AG04450 (cell line): ENCODE measurements at places on chromosomes 5 and 9.

GRCh38 chr9:120431268-120431667 lies 148.7 kb downstream of the CDK5RAP2 start:
- DNase-seq: no peak

DNA sequence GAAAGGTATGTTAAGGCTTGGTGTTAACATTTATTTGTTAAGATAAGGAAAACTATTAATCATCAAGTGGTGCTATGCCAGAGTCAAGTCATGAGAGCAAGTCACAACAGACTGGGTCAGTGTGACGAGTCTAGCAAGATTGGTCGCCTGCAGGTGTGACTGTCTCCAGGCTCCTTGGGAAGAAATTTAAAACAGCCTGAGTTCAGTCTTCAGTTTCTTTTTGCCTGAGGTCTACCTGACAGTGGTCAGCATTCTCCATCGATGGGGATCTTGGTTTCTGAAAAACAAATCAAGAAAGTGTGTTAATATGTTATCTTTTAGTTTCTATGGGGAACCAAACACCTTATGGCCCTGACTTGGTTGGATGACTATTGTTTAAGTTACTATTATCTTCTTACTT lies 56.3 kb downstream of the CETN3 start:
- DNase-seq: no peak

GRCh38 chr5:98938464-98938863 lies 9.7 kb upstream of the CHD1 start:
- DNase-seq: no peak

DNA sequence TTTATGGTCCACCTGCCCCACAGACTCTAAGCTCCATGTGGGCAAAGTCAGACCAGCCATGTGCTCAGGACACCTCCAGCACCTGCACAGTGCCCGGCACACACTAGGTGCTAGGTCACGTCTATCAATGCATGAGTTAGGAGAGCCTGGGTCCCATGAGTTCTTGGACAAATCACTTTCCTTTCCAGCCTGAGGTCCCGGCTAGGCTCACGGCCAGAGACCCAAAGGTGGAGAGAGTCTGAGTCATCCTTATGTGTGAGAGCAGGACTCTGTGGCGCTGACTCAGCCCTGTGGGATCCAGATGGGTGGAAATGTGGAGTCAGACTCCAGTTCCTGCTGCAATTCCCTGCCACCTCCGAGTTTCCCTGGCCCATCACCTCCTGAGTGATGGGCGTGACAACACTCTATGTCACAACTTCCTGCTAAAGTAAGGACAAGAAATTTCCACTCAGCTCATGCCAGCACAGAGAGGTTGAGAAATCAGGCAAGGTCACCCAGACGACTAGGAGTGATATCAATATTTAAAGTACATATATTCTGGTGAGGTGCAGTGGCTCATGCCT lies 2.5 kb upstream of the ST6GALNAC4 start:
- peak; percentile 88 for DNase-seq

GRCh38 chr5:115844321-115844817 lies 2.6 kb downstream of the AP3S1 start:
- no peak for DNase-seq

DNA sequence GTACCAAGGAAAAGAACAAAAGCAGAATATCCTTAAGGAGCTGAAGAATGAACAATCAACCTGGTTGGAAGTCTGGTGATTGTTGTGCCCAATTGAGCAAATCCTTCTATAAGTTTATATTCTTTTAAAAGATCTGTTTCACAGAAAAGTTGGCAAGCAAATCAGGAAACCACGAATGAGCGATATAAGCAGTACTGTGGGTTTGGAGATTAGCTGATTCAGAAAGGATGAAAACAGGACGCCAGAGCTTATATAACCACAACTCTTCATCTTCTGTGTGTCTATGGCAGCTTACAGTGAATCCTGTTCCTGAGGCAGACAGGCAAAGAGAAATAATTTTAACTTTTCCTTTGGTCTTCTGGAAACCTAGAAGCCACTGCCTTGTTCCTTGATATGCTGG lies 61.7 kb downstream of the SLC38A9 start:
- no peak for DNase-seq

- no peak for DNase-seq
Observed at GRCh38 chr9:121811140-121811539, 159.7 kb downstream of the DAB2IP start.

DNA sequence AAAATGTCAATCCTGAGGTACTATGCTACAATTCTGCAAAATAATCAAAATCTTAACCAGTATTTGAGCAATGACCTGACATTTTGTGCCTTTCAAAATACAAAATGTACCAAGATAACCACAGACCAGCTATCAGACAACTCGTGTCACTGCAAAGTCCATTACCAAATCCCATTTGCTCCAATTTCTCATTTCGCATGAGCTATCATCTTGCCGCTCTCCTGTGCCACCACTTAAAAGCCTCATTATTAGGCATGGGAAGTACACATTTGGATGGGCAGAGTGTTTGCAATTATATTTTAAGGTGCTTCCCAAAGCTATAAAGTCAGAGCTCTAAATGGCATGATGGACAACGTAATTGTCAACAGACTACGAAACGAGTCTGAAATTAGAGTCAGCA lies 205.2 kb downstream of the AGTPBP1 start:
- no peak for DNase-seq

DNA sequence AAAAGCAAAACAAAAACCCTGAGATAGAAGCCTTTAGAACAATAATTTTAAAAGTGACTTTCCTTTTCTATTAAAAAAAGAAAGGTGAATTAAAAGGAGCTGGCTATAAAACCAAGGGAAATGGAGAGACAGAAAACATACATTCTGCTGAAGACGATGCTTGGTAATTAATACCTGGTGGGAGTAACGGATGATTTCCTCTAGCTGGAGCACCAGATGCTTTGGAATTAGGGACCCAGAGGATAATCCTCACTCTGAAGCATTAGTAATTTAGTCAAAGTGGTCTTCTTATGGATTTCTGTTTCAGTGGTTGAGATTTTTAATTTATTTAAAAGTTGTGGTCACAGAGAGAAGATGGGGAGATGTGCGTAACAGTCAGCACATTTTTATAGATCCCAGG lies 982.5 kb downstream of the TLE4 start:
- DNase-seq: no peak

- DNase-seq: no peak
Observed at GRCh38 chr5:141762790-141763368, 80.8 kb upstream of the ARAP3 start.

DNA sequence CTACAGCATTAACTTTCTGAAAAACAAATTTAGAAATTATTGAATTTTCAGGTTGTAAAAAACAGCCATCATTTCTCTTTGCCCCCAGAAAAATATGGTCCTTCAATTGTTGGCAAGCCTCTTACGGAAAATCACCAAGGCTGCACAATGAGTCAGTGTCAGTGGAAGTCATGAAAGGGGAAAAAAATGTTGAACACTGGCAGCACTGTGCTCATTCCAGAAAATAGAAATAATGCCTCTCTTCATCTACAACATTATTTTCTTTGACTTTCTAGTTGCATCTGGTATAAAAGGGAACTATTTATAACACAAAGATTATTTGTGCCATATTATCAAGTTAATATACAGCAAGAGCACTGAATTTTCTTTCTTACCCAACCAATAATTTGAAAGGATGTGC lies 26.7 kb upstream of the STK32A start:
- DNase-seq: no peak

DNA sequence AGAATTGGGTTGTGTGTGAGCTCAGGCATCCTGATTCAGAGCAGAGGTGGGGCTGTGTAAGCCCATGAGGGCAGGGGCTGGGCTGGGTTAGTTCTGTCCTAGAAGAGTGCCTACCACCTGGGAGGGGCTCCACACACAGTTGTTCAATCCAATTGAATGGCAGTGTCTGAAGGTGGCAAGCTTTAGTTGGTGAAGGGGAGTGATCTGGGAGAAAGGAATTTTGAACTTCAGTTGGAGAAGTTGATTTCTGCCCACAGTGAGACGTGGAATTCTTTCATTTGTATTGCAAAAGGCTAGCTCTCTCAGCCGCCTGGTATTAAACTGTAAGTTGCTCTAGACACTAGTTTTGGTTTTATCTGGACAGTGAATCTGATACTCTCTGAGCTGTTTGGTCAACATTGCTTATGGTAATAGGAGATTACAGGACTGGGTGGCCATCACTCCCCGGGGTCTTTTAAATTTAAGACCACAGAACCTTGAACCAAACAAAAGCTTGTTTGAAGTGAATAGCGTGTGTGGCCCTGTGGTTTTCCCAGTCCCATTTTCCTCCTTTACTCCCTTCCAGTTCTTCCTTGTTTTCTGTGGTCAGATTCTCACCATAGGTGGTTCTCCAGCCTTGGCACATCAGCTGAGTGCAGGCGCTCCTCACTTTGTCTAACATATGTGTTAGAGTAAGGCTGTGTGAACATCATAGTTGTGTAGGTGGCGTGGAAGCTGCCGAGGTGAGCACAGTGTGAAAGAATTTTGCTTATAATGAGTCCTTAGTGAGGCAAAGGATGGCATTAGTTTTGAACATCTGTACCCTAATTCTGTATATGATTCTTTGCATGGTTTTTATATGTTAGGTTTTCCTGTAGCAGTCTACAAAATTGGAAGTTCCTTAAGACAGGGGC lies 78.0 kb downstream of the ARHGAP26 start:
- no peak for DNase-seq

GRCh38 chr5:78795757-78796156 lies 147.2 kb upstream of the LHFPL2 start:
- DNase-seq: no peak

DNA sequence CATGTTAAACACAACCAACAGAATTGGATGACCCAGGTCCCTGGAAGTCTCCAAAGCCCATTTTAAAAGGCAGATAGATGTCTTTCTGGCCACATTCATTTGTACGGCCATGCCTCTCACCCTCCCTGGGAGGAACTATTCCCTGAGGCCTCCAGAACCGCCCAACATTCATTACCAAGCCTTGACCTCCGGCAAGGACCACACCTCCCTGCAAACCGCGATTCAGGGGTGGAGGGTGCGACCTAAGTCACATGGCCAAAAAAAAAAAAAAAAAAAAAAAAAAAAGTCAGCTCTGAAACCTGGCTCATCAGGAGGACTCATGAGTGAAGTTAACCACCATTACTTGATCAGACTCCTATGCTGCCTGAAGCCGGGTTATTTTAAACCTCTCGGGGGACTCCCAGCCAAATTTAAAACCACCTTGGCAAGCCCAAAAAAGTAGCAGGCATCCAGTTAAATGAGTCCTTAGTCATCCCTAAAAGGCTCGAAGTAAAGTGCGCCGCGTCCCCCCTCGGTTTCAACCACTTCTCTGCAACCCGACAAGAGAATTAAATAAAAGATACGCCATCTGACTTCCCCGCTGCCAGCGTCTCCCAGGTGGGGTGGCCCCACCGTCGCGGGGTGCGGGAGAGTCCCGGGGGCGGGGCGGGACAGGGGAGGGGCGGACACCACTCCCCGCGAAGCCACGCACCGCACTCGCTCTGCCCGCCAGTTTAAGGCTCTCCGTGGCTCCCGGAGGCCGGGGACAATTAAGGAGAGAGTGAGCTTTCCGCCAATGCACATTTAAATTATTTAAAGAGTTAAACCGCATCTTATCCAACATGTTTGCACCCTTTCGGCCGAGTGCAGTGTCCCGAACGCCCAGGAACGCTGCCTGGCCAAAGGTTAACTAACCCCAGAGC lies 2.3 kb downstream of the KLF9 start:
- DNase-seq: no peak

- no peak for DNase-seq
Observed at GRCh38 chr9:2745560-2746380, 28.5 kb downstream of the KCNV2 start.

- DNase-seq: no peak
Observed at GRCh38 chr9:2229109-2229721, 214.1 kb downstream of the SMARCA2 start.

GRCh38 chr9:4792054-4792571 lies 631 bp upstream of the RCL1 start:
- DNase-seq: no peak

DNA sequence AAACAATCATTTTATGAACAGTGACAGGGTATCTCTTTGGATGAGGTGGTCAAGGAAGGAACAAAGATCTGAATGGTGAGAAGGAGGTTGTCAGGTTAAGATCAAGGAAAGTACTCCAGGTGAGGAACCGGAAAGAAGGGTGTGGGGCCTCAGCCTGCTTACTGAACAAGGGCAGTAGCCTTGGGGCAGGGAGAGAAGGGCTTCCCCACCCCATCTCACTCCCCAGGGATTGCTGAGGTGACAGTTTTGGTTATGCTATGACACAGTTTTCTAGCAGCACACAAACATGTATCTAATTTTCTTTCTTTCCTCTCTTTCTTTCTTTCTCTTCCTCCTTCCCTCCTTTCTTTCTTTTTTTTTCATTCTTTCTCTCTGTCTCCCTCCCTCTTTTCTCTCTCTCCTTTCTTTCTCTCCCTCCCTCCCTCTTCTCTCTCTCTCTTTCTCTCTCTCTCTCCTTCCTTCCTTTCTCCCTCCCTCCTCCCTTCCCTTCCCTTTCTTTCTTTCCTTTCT lies 4.1 kb upstream of the HDHD3 start:
- DNase-seq: no peak

DNA sequence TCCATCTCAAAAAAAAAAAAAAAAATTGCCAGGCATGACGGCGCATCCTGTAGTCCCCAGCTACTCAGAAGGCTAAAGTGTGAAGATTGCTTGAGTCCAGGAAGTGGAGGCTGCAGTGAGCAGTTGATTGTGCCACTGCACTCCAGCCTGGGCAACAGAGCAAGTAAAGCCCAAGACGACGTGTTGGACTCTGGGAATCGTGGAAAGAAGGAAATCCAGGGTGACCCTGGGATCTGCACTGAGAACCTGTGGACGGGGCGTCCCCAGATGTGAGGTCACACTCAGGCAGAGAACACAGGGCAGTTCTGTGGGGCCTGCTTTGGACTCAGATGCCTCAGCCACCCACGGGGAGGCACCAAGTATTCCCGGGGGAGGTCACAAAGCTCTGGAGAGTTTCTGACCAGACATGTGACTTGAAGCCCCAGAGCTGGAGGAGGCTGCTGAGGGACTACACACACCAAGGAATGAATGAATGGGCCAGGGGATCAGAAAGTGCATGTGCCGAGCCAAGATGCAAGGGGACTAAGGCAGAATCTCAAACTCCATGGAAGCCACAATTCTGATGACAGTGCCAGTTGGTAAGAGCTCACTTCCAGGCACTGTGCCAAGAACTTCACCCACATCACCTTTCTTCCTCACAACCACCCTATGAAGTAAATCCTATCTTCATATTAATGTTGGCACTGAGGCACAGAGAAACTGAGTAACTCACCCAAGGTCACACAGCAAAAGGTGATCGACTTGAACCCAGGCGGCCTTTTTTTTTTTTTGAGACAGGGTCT lies 12.9 kb downstream of the DYNC2I2 start:
- no peak for DNase-seq

- DNase-seq: no peak
Observed at GRCh38 chr9:73470766-73471165, 319.1 kb downstream of the ANXA1 start.

GRCh38 chr5:126269511-126269910 lies 153.7 kb upstream of the GRAMD2B start:
- DNase-seq: no peak

- no peak for DNase-seq
Observed at GRCh38 chr9:70569070-70569772, 154.8 kb upstream of the KLF9 start.

DNA sequence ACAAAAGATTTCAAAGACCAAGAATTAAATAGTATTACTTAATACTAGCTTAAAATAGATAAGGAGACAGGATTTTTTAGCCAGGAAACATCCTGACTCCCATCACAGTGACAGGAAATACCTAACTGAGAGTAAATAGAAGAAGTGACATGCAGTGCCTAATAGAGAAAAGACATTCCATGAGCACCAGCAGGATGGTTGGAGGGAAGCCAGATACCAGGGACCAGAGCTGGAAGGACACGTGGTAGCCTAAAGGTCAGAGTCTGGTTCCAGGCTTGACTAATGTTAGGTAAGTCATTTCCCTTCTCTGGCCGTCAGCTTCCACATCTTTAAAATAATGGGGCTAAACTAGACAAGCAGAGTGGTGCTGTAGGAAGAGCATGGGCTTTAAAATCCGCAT lies 41.6 kb downstream of the CDK5RAP2 start:
- DNase-seq: no peak
